GM12892 (cell line): ENCODE measurements at places on chromosomes 4 and X.

DNA sequence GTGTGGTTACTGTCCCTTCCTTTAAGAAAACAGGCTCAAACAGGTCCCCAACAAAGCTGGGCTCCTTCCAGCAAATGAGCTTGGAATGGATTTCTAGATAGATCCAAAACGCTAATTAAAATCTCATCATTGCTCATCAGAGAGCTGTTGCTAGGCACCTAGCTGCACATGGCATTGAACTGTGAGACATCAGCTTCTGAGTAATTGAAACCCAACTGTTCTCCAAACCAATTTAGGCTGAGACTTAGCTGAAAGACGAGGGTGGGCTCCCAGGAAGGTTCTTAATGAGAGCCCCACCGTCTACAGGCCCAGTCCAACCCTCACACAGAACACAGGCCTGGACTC lies 59.1 kb downstream of the FAM184B start:
- no peak for DNase-seq

- no peak for DNase-seq
Measured at GRCh38 chr4:138222046-138222445, 20.1 kb downstream of the SLC7A11 start.

DNA sequence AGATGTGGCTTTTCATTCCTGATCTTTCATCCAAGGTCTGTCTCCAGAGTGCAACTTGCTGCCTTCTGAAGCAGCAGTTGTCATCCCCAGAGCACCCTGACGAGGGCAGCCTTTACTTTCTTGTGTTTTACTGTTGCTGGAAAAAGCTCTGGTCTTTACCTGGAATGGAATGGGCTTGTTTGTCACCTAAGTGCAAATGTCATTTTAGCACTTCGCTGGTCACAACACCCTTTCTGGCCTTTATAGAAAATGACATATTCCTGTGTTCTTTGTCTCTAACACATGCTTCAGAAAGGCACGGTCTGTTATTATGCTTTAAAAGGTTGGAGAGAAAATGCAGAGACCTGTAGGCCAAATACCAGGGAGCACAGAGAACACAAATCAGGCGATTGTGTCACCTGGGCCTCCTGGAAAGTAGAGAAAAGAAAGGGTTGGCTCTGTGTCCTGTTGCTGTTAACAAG lies 332.7 kb upstream of the IGFBP7 start:
- no peak for DNase-seq

DNA sequence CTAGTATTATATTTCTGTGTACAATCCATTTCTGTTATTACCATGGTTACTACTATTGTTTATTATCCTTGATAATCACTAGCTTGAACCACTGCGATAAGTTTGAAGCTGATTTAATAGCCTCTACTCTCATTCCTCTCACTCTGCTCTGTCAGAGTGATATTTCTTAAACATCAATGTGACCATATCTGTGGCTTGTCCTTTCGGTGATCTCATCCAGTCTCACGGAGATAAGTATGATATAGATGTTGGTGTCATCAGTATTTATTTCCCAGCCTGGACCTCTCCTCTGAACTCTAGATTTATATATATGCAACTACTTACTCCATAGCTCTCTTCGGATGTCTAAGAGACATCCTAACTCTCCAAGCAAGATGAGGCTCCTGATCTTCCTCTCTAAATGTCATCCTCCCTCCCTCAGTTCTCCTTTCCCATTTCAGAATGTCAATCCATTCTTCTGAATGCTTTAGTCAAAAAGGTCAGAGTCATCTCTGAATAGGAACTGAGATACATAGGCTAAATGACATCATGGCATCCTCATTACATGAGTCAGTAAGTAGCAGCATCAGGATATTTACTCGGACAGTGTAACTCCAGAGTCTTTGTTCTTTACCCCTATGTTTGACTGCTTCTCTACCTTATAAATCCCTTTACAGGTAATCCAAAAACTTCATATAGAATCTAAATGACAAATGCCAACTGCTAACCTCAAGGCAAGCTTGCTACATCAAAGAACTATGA lies 129.5 kb downstream of the PACRGL start:
- DNase-seq = no peak

DNA sequence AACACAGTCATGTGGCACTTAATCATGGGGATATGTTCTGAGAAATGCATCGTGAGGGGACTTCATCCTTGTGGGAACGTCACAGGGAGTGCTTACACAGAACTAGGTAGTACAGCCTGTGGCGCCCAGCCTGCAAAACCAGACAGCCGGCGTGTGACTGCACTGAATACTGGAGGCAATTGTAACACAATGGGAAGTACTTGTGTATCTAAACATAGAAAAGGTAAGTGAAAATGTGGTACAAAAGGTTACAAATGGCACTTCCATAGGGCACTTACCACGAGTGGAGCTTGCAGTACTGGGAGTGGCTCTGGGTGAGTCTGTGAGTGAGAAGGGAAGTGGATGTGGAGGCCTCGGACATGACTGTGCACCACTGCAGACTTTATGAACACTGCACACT lies 5.2 kb downstream of the TLR3 start:
- DNase-seq = no peak

DNA sequence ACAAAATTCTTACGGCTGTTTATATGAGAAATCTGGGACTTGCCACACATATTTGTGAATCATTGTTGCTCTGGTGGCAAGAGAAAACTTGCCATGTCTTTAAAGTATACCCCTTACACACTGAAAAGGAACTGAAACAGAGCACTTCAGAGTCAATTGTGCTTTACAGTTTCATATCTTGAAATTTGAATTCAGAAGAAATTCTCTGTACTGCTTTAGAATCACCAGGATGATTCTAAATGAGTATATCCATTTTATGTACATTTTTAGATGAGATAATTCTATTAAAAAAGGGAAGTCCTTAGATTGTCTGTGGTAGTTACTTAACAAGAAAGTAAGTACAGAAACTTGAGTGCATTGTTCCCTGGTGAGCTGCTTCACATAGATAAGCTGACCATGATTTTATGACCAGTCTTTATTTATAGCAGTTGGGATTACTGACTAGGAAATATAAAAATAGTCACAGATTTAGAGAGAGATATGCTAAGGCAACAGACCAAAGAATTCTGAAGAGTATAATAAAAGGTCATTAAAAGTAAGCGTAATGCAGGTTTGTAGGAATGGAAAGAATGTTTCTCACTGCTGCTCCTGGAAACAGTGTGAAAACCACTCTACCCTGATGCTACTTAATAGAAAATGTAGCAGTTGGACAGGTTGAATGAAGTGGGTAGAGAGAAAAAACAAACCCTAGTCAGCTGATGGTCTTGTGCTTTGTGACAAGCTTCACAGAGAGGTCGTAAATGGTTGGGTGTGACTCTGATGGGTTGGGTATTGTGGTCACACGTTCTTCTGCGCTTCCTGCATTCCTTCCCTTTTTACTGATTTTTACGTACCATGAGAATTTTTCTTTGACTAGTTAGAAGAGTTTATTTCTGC lies 41.0 kb downstream of the FNIP2 start:
- no peak for DNase-seq

- DNase-seq = no peak
Measured at GRCh38 chr4:149292425-149293007, 523.1 kb downstream of the IQCM start.

- DNase-seq = no peak
Measured at GRCh38 chrX:40331762-40332161, 234.0 kb upstream of the BCOR start.

DNA sequence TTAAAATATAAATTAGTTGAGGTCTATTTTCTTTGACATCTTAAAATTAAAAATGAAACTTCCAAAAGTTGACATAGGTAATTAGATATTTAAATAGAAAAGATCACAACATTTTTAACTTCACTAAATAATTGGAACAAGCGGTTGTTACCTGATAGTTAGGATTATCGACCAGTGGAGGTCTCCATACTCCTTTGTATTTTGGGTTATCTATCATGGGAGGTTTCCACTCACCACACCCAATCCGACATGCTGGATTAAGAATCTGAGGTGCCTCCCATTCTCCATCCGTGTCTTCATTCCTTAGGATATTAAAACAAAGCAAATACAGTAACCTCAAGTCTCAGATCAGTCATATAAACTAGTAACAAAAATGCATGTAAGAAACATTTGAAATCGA lies 22.2 kb downstream of the SCOC start:
- DNase-seq = no peak
